ENCODE measurements at places on chromosomes 1 and 21. TPM values are rescaled to one million over a fixed set of nuclear protein-coding genes. Genes with fewer than 3 reads are reported as not detected.

- H3K27ac ChIP-seq, result no peak overlapping the region
- H3K27me3 ChIP-seq, result no peaks in the 10 kb centered on the region
- no peaks in the 10 kb centered on the region for H3K36me3 ChIP-seq
- no peak for DNase-seq
- no peaks in the 10 kb centered on the region for H3K4me1 ChIP-seq
- no peak overlapping the region for H3K4me3 ChIP-seq
These were observed 577.8 kb downstream of the BRINP3 start for GRCh38 chr1:189899686-189900425.

DNA sequence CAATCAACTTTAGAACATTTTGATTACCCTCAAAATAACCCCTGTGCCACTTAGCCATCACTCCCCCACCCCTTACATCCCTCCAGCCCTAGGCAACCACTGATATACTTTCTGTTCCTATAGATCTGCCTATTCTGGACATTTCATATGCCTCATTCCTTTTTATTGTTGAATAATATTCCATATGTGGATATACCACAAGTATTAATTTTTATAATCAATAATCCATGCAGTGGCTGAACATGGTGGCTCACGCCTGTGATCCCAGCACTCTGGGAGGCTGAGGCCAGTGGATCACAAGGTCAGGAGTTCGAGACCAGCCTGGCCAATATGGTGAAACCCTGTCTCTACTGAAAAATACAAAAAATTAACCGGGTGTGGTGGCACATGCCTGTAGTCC is 20.1 kb upstream of the MED18 start:
- H3K4me1 ChIP-seq, result peaks cover 6% of the 10 kb centered on the region
- H3K4me3 ChIP-seq, result no peak overlapping the region
- H3K36me3 ChIP-seq, result no peaks in the 10 kb centered on the region
- no peak for DNase-seq

GRCh38 chr1:2425892-2426291 is 13.5 kb upstream of the PEX10 start:
- no peak overlapping the region for H3K4me3 ChIP-seq
- DNase-seq, result no peak
- H3K4me1 ChIP-seq, result no peaks in the 10 kb centered on the region
- H3K36me3 ChIP-seq, result no peaks in the 10 kb centered on the region

GRCh38 chr21:37940691-37941090 is 24.4 kb upstream of the KCNJ6 start:
- no peaks in the 10 kb centered on the region for H3K27me3 ChIP-seq
- H3K4me3 ChIP-seq, result no peak overlapping the region
- H3K36me3 ChIP-seq, result no peaks in the 10 kb centered on the region
- H3K4me1 ChIP-seq, result no peaks in the 10 kb centered on the region
- no peak for DNase-seq

DNA sequence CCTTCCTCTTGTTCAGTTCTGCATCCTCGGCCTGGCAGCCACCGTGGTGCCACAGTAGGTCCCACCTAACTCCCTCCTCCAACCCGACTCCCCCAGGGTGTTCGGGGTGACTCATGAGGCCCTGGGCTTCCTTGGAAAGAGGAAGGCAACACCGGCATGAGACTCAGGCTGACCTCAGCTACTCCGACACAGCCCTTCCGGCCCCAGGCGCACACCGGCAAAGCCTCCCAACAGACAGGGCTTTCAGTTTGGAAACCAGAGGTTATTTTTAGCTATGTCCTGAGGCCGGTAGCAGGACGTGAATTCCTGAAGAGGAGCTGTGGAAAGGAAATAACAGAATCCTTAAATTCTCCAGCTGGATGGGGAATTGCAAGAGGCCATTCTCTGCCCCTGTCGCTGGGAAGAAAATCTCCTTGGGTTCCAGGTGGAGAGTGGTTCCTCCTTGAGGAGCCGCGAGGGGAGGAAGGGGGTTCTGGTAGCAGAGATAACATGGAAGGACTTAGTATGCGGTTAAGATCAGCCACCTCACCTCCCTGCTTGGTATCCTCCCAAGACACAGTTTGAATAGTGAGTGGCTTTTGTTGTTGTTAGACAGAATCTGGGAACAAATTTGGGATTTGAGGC is 24.4 kb downstream of the PLXNA2 start:
- no peaks in the 10 kb centered on the region for H3K36me3 ChIP-seq
- no peak overlapping the region for H3K4me3 ChIP-seq
- H3K4me1 ChIP-seq, result peaks cover 26% of the 10 kb centered on the region
- no peak overlapping the region for H3K27ac ChIP-seq

- no peak for DNase-seq
- H3K27me3 ChIP-seq, result no peaks in the 10 kb centered on the region
- H3K36me3 ChIP-seq, result no peaks in the 10 kb centered on the region
- H3K4me1 ChIP-seq, result no peaks in the 10 kb centered on the region
- no peak overlapping the region for H3K27ac ChIP-seq
- H3K4me3 ChIP-seq, result no peak overlapping the region
These were observed 10.1 kb downstream of the CFAP45 start for GRCh38 chr1:159889821-159890252.

GRCh38 chr1:107110326-107110725 is 30.5 kb upstream of the NTNG1 start:
- H3K36me3 ChIP-seq, result no peaks in the 10 kb centered on the region
- H3K27ac ChIP-seq, result no peak overlapping the region
- no peak overlapping the region for H3K4me3 ChIP-seq
- H3K27me3 ChIP-seq, result no peaks in the 10 kb centered on the region
- no peak for DNase-seq

DNA sequence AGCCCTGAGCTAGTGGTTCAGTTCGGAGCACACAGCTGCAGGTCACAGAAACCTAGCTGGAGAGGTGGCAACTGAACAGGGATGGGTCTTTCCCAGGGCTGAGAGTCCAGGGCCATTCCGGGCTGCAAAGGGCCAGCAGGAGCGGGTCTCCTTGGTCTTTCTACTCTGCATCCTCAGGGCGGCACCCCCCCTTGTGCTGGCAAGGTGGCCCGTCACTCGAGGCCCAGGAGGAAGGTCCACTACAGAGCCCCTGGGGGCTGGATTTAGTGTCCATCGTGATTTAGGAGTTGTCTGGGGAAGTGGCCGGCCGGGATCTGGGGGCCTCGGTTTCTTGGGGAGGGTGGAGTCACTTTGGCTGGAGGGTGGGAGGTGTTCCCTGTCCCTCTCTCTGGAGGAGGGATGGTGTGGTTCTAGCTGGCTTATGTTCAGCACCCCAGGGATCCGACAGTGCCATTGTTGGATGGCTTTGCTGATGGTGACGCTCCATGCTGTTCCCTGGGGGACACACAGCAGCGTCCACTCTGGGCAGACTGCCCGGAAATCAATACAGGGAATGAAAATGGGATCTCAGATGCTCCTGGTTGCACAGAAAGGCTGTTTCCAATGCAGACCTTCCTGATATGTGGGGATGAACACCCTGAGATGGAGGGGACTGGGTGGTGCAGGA is 64.4 kb downstream of the UMODL1 start:
- peaks cover 69% of the 10 kb centered on the region for H3K4me1 ChIP-seq
- no peak overlapping the region for H3K4me3 ChIP-seq
- no peak overlapping the region for H3K27ac ChIP-seq
- no peaks in the 10 kb centered on the region for H3K36me3 ChIP-seq
- no peak for DNase-seq

- H3K27me3 ChIP-seq, result no peaks in the 10 kb centered on the region
- H3K4me3 ChIP-seq, result no peak overlapping the region
- H3K4me1 ChIP-seq, result no peaks in the 10 kb centered on the region
- no peaks in the 10 kb centered on the region for H3K36me3 ChIP-seq
- H3K27ac ChIP-seq, result no peak overlapping the region
These were observed 185.1 kb upstream of the GREM2 start for GRCh38 chr1:240797050-240797449.

GRCh38 chr1:193183019-193183627 is 3.3 kb downstream of the B3GALT2 start:
- peaks cover 8% of the 10 kb centered on the region for H3K4me1 ChIP-seq
- H3K36me3 ChIP-seq, result no peaks in the 10 kb centered on the region
- H3K4me3 ChIP-seq, result no peak overlapping the region
- no peak overlapping the region for H3K27ac ChIP-seq
- DNase-seq, result peak; percentile 57
- H3K27me3 ChIP-seq, result no peaks in the 10 kb centered on the region

GRCh38 chr1:112674986-112675727 is 698 bp downstream of the MOV10 start:
- peaks cover 15% of the 10 kb centered on the region for H3K36me3 ChIP-seq
- H3K4me1 ChIP-seq, result peaks cover 18% of the 10 kb centered on the region
- peak overlapping the region; percentile 80 for H3K27ac ChIP-seq
- peak; percentile 70 for DNase-seq

GRCh38 chr1:226825746-226826100 is 44.7 kb upstream of the PSEN2 start:
- H3K36me3 ChIP-seq, result no peaks in the 10 kb centered on the region
- no peak overlapping the region for H3K27ac ChIP-seq
- no peak for DNase-seq
- peaks cover 12% of the 10 kb centered on the region for H3K4me1 ChIP-seq
- no peak overlapping the region for H3K4me3 ChIP-seq

DNA sequence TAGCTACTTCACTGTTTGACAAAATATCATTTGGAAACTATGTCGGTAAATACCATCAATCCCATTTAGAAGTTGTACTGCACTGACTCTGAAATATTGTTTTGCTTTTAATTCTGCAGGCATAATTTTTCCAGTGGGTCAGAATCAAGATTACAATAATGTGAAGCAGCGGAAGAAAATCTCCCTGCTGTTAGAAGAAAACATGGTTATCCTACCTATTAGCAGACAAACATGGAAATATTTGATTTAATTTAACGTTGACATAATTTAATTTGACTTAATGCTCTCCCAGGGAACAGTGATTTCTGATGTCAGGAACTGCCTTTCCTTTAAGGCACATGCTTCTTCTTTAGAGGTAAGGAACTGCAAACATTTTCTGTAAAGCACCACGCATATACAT is 634.0 kb downstream of the LTN1 start:
- H3K36me3 ChIP-seq, result no peaks in the 10 kb centered on the region
- H3K27me3 ChIP-seq, result no peaks in the 10 kb centered on the region
- H3K27ac ChIP-seq, result no peak overlapping the region
- H3K4me3 ChIP-seq, result no peak overlapping the region
- DNase-seq, result no peak

The PCBP3 gene
- 12.8 TPM for total RNA-seq

The PAX7 gene
- total RNA-seq, result 0.05 TPM

The DYNLT4 gene
- 0.09 TPM for total RNA-seq

The ZRANB2 gene
- 101 TPM for total RNA-seq

The WDR47 gene
- total RNA-seq, result 10.8 TPM

The RGSL1 gene
- total RNA-seq, result not detected

The CYP4Z1 gene
- 0.42 TPM for total RNA-seq

The RGS13 gene
- total RNA-seq, result 0.28 TPM

The NBPF20 gene
- 2.1 TPM for total RNA-seq

Measured in thymus (tissue), 14 donors.